ENCODE measurements at places on chromosomes 12 and 14. TPM values are rescaled to one million over a fixed set of nuclear protein-coding genes. Genes with fewer than 3 reads are reported as not detected.
A peak's percentile ranks its signal among the peaks of the same experiment; 100 is the strongest.

Gene KRT75
- total RNA-seq, result not detected

Gene GZMB
- not detected for total RNA-seq

DNA sequence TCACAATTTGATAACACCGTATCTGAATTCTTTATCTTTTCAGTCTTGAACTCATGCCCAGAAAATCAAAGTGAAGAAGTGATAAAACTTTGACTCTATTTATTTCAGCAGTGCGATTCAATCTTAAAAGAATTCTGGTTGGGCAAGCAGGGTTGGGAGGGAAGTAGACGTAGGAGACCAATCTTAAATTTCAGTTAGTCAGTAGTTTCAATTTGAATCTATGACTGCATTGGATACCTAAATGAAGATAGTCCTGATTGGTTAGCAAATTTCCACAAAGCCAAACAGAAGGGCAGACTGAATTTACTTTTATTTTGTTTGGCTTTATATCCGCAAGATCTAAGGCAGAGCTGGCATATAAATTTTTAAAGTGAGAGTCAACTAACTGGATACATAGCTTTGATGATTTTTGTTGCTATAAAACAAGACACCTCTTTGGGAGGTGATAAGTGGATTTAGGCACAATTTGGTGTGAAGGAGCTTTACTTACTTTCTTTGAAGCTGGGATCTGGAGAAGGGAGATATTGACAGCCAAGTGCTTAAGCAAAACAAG lies 2.6 kb downstream of the ACSS3 start:
- peak overlapping the region; percentile 66 for H3K27ac ChIP-seq
- H3K27me3 ChIP-seq, result no peaks in the 10 kb centered on the region
- no peak overlapping the region for H3K4me3 ChIP-seq
- DNase-seq, result peak; percentile 35
- no peaks in the 10 kb centered on the region for H3K36me3 ChIP-seq
- peaks cover 38% of the 10 kb centered on the region for H3K4me1 ChIP-seq

Gene AMDHD1
- 1.1 TPM for total RNA-seq

Gene TOMM20L
- not detected for total RNA-seq

Data from A673 (cell line).